ENCODE measurements at places on chromosomes 3 and 15.

GRCh38 chr3:64921281-64922065 lies 233.7 kb upstream of the ADAMTS9 start:
- no peak for DNase-seq

- no peak for DNase-seq
Observed at GRCh38 chr3:19284974-19285373, 136.7 kb downstream of the KCNH8 start.

DNA sequence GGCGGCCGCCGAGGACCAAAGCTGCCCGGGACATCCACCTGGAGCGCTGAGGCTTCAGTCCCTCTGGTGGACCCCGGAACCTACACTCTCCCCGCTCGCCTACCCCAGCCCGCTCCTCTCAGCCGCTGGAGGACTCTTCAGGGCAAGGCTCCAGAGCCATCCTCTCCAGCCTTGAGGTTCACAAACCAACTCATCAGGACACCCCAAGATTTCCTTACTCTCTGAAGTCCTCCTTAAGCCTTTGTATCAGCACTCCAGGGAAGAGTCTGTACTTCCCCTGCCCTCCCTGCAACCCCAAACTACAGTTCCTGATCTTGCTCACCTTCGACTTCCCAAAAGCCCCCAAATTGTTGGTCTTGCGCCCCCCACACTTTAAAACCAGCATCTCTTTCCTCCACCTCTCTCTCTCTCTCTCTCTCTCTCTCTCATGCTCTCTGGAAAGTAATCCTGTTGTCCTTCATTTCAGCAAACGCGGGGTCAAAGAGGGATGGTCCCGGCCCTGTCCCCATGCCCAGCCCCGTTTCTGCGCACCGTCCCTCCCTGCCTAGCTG lies 438 bp downstream of the THBS1 start:
- no peak for DNase-seq

GRCh38 chr15:89329329-89330084 lies 5.1 kb downstream of the POLG start:
- DNase-seq: no peak

DNA sequence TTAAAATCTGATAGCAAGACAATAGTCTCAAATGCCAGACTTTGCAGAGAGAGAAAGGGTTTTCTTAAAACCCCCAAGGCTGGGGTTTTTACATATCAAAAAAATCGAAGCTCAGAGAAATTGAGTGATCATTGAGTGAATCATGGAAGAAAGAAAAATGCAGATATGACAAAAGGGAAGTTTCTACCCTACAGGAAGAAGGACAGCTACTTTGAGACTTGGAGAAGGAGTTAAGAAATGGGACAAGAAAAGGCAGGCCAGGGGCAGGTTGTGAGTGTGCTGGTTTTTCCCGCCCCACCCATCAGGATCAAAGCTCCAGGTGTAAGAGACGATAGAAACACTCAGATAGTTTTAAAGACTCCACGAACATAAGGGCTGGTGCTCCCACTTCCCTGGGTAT lies 18.6 kb downstream of the TMEM158 start:
- DNase-seq: no peak

DNA sequence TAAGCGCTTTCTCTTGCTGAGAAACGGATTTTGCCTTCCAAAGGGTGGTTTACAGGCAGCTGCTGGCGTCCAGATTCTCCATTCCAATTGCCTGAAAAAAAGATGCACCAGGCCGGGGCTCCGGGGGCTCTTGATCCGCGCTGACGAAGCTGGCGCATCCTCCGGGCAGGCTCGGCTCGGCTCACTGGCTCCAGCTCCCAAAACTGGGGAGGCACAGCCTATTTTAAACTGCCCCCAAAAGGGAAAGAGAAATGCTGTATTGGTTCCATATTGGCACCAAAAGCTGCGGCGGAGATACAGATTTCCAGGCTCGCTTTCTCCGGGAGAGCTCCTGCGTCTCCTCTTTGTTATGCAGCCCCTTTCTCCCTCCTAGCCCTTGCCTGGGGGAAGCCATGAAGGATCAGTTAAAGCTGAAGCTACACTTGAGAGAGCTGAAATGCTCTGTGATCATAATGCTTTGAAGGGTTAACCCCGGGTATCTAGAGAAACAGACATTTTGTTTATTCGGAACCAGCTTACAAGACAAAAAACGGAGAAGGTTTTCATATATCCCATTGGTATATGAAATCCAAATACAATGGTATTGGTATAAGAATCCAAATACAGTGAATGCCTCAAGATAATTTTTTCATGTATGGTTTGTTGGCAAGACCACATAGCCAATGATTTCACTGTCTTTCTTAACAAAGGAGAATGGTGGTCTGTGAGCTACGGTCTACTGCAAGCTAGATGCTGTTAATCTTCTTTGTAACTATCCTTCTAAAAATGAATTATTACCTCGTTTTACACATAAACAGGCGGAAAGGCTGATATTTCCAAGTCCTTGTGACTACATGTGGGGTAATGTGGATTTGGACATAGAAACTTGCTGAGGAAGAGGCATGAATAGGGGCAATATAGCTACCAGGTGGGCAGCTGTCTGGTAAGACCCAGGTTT lies 693 bp downstream of the CD200 start:
- DNase-seq: peak; percentile 77

GRCh38 chr3:7518026-7518425 lies 657.1 kb downstream of the GRM7 start:
- DNase-seq: no peak

DNA sequence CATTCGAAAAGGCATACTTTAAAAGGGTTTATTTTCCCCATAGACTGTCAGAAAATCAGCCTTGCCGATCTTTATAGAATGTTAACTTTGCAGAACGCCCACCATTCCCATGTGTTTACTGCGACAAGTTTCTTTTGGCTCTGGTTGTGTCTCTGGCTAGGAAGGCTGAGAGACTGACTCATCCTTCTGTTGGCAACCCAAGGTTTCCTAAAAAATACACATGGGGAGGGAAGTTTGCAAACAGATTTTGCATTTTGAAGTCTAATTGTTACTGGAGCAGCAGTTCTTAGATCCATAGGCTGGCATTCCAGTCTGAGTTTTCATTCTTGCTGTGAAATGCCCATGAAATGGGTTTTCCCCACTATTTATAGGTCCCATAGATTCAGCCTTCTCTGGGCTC lies 37.9 kb upstream of the MINAR1 start:
- no peak for DNase-seq

- DNase-seq: no peak
Observed at GRCh38 chr3:97187771-97188170, 373.4 kb downstream of the EPHA6 start.

DNA sequence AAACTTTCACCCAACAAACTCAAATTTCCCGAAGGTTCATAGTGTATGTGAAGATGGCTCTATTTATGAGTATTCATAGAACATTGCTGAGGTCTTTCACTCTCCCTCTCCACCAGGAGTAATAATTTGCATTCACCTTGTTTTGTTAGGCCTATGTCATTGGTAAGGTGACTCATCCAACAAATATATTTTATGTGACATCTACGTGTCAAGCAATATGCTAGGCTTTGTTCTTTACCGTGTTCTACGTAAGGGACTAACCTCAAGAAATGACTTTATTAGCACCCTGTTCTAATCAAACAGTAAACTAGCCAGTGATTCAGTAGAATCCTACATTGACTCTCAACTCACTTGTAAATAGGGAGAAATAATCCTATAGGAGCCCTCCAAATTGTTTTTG lies 334.4 kb downstream of the FGF12 start:
- no peak for DNase-seq

DNA sequence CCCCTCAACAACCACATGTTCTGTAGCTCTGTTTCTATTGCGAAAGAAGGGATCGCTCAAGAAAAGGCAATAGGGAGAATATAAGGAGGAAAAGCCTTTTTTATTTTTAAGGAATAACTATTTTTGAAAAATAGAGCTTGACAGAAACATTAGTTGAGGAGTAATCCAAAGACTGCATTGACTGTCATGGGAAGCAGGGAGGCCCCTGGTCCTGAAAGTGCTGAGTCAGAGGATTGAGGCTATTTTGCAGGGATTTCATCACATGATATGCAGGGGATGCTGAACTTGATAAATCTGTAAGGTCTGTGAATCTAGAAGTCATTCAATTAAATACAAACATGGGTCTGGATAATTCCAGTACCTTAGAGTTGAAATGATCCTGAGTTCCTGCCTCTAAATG lies 92.0 kb downstream of the MTHFS start:
- no peak for DNase-seq

- no peak for DNase-seq
Observed at GRCh38 chr3:18252578-18252977, 172.6 kb downstream of the SATB1 start.

- DNase-seq: no peak
Observed at GRCh38 chr15:68370768-68371151, 61.2 kb downstream of the ITGA11 start.

- no peak for DNase-seq
Observed at GRCh38 chr15:29612701-29613100, 209.6 kb downstream of the TJP1 start.

DNA sequence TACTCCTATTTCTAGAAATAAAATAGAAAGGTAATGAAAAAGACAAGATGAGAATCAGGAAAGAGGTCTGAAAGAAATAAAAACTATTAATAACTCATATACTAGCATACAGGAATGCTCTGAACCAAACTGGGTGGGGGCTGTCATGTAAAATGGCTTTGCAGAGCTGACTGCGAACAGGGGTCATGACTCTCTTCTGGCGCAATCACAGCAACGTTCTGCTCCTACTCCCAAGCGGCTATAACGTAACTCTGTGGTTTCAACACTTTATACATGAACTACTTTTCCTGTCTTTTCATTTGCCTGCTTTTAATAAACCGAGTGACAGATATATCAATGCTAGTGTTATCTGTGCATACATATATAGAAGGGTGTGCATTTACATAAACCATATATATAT lies 116.7 kb downstream of the DLG1 start:
- DNase-seq: no peak

- no peak for DNase-seq
Observed at GRCh38 chr3:135349254-135349948, 554.3 kb downstream of the EPHB1 start.

- DNase-seq: no peak
Observed at GRCh38 chr3:124410471-124410870, 319.8 kb upstream of the UMPS start.

- DNase-seq: no peak
Observed at GRCh38 chr3:58880182-58880581, 169.6 kb downstream of the CFAP20DC start.

GRCh38 chr3:134049676-134050075 lies 20.0 kb upstream of the SLCO2A1 start:
- no peak for DNase-seq

GRCh38 chr3:195069501-195070251 lies 201.3 kb downstream of the XXYLT1 start:
- no peak for DNase-seq
